Tracheal epithelial cell (primary cell): ENCODE measurements at places on chromosomes 11 and 22. TPM values are rescaled to one million over a fixed set of nuclear protein-coding genes. Genes with fewer than 3 reads are reported as not detected.

Gene SERHL2
- total RNA-seq: 0.43 and 8.7 TPM in 2 replicates

Gene ELFN2
- 0.64 and 1.9 TPM in 2 replicates for total RNA-seq

Gene PARVA
- total RNA-seq: 9.0 and 10.1 TPM in 2 replicates

Gene CCDC86
- 14.5 and 17.6 TPM in 2 replicates for total RNA-seq

Gene ALKBH8
- total RNA-seq: 5.1 and 8.7 TPM in 2 replicates

Gene KIRREL3
- 1.4 TPM in 1 of 2 replicates, not detected in the other for total RNA-seq

Gene ZFPL1
- total RNA-seq: 33.0 and 41.2 TPM in 2 replicates

Gene RCOR2
- 1.9 and 4.0 TPM in 2 replicates for total RNA-seq

Gene LSP1
- not detected in 2 replicates for total RNA-seq

Gene APOL6
- 9.8 and 20.7 TPM in 2 replicates for total RNA-seq

Gene HDHD5
- 48.0 and 56.5 TPM in 2 replicates for total RNA-seq

Gene PGR
- not detected in 2 replicates for total RNA-seq

Gene APOA5
- not detected in 2 replicates for total RNA-seq

Gene CHORDC1
- total RNA-seq: 21.5 and 27.5 TPM in 2 replicates

Gene CDC42BPG
- total RNA-seq: 12.0 and 17.1 TPM in 2 replicates

Gene SUN2
- 80.0 and 91.4 TPM in 2 replicates for total RNA-seq

Gene FAM76B
- total RNA-seq: 10.1 and 15.6 TPM in 2 replicates

Gene POLR3H
- 13.2 and 16.4 TPM in 2 replicates for total RNA-seq

Gene MOGAT2
- total RNA-seq: not detected in 2 replicates
